ENCODE measurements at places on chromosomes 16 and 17.

DNA sequence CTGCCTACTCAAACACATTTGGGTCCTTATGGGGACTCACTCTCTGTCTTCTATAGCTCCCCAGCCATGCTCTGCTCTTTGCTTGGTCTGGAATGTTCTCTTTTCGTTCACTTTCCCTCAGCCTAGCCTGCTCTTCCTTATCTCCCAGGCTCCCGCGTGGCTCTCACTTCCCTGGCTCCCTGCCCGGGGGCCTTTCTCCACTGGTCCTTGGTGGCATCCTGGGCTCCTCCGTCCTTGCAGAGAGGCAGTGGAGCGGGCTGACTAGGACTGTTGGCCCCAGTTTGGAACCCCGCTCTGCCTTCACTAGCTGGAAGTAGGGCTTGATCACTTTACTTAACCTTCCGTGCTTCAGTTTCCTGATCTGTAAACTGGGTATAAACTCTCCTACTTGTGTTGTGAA, 31.2 kb downstream of the SHISA6 start:
- DNase-seq, result no peak

GRCh38 chr17:82898976-82899514, 59.2 kb upstream of the ZNF750 start:
- DNase-seq, result no peak

GRCh38 chr17:28940675-28941074, 10.6 kb downstream of the PHF12 start:
- no peak for DNase-seq

- no peak for DNase-seq
Measured at GRCh38 chr17:20083156-20083859, 74.1 kb downstream of the SPECC1 start.

DNA sequence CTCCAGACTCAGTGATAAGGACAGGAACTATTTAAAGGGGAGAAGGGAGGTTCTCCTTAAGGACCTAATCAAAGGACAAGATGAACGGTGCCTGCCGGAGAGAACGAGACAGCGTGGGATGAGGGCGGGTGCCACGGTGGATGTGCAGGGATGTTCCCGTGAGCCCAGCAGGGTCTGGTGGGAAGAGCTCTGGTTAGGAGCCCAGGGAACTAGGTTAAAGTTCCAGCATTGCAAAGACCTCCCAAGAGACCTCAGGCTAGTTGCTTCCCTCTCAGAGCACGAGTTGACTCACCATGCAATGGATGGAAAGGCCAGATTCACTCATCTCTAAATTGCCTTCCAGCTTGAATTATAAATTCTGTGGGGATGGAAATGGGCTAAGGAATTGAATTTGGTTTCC, 14.7 kb downstream of the CCR7 start:
- DNase-seq, result no peak

DNA sequence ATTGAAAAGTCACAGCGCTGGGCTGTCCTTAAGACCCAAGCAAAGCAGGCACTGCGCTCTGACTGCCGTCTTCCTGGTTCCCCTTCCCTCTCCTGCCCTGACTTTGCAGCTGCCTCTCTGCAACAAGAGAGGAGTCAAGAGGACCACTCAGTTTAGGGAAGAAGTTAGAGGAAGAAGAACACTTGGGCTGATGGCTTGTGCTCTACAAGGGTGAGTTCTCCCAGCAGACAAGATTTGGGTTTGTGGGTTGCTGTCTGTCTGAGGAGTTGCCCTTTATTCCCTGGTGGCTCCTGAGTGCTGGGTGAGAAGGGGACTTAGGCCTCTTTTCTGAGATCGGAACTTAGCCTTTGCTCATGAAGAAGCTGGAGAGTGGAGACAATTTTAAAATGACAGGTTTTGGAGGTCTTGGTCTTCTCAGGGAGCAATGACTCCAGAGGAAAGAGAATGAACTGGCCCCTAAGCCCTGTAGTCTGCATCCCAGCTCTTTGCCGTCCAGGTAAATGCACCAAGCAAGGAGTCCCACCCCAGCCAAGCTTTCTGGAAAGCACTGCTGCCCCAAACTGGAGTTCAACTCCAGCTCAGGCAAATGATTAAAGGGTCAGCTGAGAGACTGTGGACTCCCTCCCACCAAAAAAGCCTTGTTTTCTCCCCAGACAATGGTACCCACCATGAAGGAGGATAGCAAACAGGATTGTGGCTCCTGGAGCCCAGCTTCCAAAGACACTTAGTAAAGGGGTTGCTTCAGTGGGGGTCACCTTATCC, 2.7 kb upstream of the HOXB9 start:
- DNase-seq, result no peak

DNA sequence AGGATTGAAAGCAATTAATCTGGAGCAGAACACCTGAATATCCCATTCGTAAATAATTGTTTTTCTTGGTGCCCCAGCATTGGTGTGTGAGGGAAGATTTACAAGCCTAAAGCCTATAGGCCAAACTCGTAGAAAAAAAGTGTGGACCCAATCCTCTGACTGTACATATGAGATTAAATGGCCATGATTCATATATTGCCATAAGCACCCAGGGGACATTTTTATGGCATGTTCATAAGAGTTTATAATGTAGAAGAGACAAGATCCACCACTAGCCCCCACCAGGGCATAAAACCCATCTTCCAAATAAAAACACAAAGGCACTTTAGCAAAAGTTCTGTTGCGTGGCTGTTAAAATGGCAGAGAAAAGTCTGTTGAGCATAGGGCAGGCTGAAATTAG, 15.5 kb upstream of the SALL1 start:
- no peak for DNase-seq

Measured in GM18507 (cell line).